ENCODE measurements at places on chromosomes 7 and 10. TPM values are rescaled to one million over a fixed set of nuclear protein-coding genes. Genes with fewer than 3 reads are reported as not detected.

The SPOCK2 gene
- 0.26 TPM for total RNA-seq

The C10orf62 gene
- total RNA-seq = 0.13 TPM

The SPDYE2B gene
- total RNA-seq = not detected

The LRRD1 gene
- 0.12 TPM for total RNA-seq

The TRIM74 gene
- total RNA-seq = 0.06 TPM

The HOXA2 gene
- total RNA-seq = 0.79 TPM

The PAPSS2 gene
- total RNA-seq = 149 TPM

The CYP26C1 gene
- 0.06 TPM for total RNA-seq

The SAMD9L gene
- total RNA-seq = 20.5 TPM

The FBXO24 gene
- 0.56 TPM for total RNA-seq

The BLNK gene
- total RNA-seq = not detected

The EVX1 gene
- total RNA-seq = not detected

The PNLIPRP3 gene
- not detected for total RNA-seq
